Activated CD8-positive, alpha-beta T cell treated with anti-CD3 and anti-CD28 coated beads for 36 hours (primary cell): ENCODE measurements at places on chromosomes 7 and 10. TPM values are rescaled to one million over a fixed set of nuclear protein-coding genes. Genes with fewer than 3 reads are reported as not detected.
A peak's percentile ranks its signal among the peaks of the same experiment; 100 is the strongest.

Gene SH3PXD2A
- 7.4 TPM for total RNA-seq

Gene SH2D4B
- 0.20 TPM for total RNA-seq

Gene UPK3B
- total RNA-seq: not detected

Gene TRIM74
- total RNA-seq: not detected

Gene CALCR
- not detected for total RNA-seq

Gene FGFBP3
- total RNA-seq: 2.2 TPM

Gene GCK
- total RNA-seq: 2.6 TPM

Gene TSPAN15
- total RNA-seq: 0.58 TPM

Gene VIPR2
- not detected for total RNA-seq

Gene SPDYE5
- not detected for total RNA-seq

Gene ACSM6
- total RNA-seq: not detected

Gene MMP21
- not detected for total RNA-seq

DNA sequence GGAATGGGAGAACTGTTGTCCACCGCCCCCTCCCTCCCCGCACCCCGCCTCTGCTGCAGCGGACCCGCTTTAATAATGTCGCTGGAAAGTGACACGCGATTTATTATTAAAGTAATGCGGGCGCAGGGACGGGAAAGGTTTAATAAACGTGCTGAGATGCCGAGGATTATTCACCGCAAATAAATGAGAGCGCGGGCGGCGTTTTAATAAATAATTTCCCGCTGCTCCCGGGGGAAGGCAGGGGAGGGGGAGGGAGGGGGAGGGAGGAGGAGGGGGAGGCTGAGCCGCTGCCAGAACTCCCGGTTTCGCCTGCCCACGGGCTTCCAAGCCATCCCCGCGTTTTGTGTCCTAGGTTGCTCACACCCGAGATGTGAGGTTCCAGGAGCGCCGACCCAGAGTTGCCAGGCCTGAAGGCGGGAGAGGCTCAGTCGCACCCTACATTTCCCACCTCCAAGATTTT, 5.1 kb downstream of the KAZALD1 start:
- no peak for DNase-seq

DNA sequence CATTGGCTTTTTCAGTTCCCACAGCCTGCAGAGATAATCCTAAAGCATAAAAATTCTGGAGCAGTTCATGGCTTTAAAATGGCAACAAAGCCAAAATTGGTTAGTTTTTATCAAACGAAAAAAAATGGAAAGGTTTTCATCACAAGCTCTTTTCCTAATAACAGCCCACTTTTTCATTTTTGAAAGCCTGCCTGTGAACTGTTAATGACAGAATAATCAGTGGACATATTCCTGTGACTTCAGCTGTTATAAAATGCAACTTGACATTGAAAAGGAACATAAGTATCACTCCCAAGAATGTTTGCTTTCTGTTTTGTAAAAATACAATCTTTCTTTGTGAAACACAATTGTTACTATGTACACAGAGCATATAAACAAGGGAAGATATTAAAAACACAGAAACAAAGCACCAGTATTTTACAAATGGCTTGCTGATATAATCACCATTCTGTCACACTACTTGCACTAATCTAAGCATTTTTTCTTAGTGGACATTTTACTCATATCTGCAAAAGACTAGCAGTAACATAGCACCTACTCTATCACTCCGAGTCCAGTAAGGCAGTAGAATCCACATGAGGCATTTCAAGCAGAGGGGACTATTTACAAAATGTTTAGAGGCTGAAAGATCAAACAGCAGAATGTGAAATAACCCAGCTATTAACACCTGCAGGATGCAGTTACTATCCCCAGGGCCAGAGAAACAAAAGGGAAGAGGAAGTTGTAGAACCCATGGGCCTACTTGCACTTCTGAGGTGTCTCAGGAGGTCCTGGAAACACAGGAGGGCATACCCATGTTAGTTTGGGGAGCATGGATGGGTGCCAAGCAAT, 26.4 kb downstream of the MACC1 start:
- DNase-seq: no peak

DNA sequence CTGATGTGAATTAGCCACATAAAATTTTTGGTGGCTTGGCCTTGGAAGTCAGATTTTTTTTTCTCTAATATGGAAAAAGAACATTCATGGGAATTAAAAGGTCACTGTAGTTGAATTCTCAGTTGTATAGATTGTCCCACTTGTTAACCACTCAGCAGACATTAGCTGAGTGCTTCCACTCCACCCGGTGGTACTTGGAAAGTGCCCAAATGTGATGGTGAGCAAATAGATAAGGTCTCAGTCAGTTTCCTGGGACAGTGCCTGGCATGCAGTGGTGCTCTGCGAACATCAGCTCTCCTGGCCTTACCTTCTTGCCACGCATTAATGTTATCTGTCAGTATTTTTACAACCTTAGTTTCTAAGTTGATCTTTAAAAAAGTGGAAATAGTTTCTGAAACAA, 1.4 kb downstream of the ATP5F1C start:
- DNase-seq: no peak

DNA sequence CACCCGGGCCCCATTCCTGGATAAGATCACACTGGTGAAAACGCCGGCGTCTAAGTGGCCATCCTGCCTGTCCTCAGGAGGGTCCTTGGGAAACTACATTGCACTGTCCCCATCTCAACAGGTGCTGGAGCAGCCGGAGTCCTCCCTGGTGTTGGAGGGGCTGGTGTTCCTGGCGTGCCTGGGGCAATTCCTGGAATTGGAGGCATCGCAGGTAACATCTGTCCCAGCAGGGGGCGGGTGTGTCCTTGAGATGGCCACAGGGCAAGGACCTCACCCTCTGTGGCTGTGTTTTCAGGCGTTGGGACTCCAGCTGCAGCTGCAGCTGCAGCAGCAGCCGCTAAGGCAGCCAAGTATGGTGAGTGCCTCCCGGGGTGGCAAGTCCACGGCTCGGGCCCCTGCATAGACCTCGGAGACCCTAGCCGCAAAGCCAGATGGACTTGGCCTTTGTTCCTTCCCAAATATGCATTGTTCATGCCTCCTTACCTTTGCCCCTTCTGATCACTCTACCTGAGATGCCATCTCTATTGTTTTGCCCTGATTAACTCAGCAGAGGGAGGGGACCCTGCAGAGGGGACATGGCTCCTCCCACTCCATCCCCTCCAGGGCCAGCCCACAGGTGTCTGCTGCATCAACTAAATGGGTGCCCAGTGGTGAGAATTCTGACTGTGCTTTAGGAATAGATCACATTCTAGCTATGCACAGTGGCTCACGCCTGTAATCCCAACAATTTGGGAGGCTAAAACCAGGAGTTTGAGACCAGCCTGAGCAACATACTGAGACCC, 23.8 kb downstream of the ELN start:
- peak; percentile 31 for DNase-seq

- no peak for DNase-seq
Observed at GRCh38 chr7:87497482-87497881, 22.0 kb upstream of the ABCB4 start.

DNA sequence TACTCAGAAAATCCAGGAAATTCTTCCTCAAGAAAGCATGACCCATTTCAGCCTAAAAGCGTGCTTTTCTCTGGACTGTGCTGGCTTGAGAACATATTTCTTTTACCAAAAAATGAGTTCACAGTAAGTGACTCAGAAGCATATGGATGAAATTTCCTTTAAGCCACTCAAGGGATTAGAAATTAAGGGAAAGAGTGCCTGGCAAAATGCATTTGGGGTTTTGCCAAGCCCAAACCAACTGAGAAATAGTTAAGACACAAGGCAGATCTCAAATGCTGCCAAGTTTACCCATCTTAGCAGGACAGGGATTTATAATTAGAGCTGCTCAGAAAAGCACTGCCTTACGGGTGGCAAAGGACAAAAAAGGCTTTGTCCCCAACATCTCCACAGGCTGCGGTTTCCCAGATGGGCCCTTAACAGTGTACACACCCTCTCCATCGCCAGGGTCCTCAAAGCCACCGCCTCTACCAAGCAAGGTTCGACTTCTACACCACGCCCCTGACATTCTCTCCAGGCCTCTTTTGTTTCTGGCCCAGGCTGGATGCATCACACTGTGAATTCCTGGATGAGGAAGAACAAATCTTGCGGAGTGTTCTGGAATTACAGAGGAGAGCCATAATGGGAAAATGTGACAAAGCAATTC, 30.1 kb upstream of the CDHR3 start:
- DNase-seq: no peak

GRCh38 chr10:89153116-89153515, 54.0 kb downstream of the CH25H start:
- DNase-seq: no peak

GRCh38 chr7:148104924-148105323, 485.6 kb upstream of the C7orf33 start:
- no peak for DNase-seq

GRCh38 chr10:86334488-86335085, 32.0 kb downstream of the GRID1 start:
- no peak for DNase-seq

DNA sequence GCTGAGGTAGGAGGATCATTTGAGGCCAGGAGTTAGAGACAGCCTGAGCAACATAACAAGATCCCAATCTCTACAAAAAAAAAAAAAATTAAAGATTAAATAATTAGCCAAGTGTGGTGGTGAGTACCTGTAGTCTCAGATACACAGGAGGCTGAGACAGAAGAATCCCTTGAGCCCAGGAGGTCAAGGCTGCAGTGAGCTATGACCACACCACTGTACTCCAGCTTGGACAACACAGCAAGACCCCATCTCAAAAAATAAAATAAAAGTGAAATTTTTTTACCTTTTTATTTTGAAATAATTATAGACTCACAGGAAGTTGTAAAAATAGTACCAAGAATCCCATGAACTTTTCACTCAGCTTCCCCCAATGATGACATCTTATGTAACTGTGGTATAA, 4.9 kb downstream of the FAM149B1 start:
- DNase-seq: no peak

DNA sequence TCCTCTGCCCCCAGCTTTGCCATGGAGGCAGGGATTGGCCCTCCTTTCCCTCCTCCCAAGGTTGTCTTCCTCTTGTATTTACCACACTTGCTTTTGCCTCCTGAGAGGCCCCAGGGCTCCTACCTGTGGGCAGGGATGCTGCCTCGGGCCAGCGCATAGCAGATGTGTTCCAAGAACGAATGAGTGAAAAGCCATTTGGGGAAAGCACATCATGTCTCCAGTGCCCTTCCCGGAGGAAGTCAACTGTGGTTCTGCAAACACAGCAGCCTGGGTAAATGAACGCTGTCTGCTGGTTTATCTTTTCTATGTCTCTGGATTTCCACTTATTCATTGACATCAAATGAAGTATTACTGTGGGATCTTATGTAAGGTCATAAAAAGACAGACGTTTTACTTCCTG, 161.7 kb downstream of the FANK1 start:
- DNase-seq: no peak

GRCh38 chr7:29935111-29935510, 54.5 kb downstream of the SCRN1 start:
- DNase-seq: no peak

GRCh38 chr7:42690794-42691639, 220.9 kb downstream of the C7orf25 start:
- no peak for DNase-seq

DNA sequence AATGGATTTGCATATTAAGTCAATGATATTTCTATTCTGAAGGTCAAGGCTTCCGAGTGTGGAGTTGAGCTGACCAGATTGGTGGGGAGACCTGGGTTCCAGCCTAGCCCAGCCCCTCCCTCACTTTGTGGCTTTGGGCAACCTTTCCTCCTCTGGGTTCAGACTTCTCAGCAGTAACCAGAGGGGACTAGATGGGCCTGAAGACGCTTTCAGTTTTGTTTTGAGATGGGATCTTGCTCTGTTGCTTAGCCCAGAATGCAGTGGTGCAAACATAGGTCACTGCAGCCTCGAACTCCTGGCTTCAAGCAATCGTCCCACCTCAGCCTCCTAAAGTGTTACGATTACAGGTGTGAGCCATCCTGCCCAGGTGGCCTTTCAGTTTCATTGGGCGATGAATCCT, 68.1 kb upstream of the LEP start:
- DNase-seq: no peak

GRCh38 chr10:113992471-113993011, 51.1 kb upstream of the ADRB1 start:
- DNase-seq: no peak

DNA sequence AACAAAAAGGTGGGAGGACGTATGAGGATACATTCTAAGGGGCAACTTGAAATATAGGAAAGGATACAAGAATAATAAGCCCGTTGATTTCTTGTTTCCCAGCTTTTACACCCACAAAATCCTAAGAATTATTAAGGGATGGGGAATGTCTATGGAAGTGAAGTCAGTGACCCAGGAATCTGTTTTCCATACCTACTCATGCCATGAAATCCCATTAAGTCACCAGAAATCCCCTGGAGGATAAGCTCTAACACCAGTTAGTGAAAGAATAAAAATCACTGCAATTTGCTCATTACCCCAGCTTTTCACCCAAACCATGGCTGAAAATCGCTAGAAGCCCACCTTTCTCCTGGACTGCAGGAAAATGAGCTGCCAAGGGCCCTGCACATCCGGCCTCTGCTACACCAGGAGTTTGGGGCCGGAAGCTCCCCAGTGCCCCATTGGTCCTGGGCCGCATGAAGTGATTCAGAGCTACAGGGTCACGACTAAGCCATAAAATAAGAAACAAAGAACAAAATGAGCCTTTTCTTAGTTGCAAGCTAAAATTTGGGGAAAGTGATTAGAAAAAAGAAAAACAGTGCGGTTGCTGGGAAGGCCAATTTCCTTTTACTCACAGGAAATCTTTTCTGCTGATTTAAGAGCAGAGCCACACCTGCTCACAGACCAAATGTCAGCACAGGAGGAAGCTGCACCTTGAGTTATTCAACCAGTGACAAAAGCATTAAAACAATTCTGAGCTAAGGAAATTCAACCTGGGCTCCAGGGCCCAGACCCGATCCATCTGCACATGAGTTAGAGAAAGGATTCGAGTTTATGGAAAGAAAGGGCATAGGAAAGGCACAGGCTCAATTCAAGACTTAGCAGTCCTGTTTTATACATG, 40.3 kb downstream of the HIPK2 start:
- peak; percentile 54 for DNase-seq
